Activated CD4-positive, alpha-beta T cell treated with anti-CD3 and anti-CD28 coated beads, Interleukin-2, Interleukin-6, amounts not matched to agents 100 ng/mL and 50 ng/mL, durations not matched to agents 16 hours and 8 hours (primary cell): ENCODE measurements at places on chromosomes 13 and 19.

DNA sequence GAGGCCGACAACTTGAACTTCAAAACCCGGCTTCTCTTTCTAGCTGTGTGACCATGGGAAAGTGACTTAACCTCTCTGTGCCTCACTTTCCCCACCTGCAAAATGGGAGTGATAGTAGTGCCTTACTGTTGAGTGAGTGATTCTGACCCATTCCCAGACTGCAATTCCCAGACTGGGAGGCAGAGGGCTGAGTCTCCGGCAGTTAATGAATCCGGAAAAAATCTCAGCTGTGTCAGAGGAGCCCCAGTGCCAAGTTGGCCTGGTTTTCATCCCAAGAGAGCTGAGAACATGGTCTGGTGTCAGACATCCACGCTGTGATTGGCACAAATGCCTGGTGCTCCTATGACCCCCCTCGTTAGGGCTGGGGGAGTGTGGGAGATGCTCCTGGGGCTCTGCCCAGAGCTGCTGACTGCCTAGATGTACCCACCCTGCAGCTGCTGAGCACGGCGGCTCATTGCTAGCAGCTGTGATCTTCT lies 50.0 kb downstream of the PIN1 start:
- DNase-seq: no peak

- DNase-seq: no peak
These were observed 20.8 kb upstream of the FBXL3 start for GRCh38 chr13:77047649-77048343.

DNA sequence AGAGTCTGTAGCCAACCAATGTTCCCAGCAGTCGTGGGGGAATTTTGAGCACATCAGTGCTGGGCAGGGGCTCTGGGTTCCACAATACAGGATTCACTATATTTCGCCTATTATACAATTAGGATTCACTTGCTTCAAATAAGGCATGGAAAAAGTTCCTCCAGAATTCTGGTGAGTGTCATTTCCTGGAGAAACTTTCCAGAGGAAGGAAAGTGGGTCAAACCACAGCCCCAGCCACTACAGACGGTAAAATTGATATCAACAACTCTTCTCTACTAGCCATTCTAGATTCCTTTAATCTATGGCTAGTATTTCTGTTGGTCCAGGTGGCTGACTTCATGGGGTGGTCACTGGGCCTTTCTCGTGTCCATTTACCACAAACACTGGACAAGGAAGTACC lies 10.5 kb downstream of the MYCBP2 start:
- no peak for DNase-seq

- DNase-seq: no peak
These were observed 29.3 kb upstream of the PSG8 start for GRCh38 chr19:42794765-42795164.

DNA sequence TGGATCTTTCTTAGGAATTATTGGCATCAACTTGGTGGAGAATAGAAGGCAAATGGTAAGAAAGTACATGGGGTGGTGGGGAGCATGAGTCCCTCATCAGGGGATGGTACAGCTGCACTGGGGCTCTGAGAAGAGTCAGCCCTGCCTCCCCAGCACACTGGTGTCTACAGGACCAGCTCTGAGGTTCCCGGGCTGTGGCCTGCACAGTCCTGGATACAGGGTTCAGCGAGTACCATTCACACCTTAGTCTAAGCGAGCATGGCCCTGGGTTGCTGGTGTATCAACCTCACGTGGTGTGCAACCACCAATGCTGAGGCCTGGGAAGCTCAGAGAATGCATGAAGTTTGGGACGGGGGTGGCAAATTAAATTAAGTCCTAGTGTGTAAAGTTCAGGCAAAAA lies 10.1 kb downstream of the TMEM255B start:
- no peak for DNase-seq
